ENCODE measurements at places on chromosomes 12 and 14.
A peak's percentile ranks its signal among the peaks of the same experiment; 100 is the strongest.

- no peak for DNase-seq
Measured at GRCh38 chr12:25123126-25123525, 71.8 kb downstream of the DNAI7 start.

DNA sequence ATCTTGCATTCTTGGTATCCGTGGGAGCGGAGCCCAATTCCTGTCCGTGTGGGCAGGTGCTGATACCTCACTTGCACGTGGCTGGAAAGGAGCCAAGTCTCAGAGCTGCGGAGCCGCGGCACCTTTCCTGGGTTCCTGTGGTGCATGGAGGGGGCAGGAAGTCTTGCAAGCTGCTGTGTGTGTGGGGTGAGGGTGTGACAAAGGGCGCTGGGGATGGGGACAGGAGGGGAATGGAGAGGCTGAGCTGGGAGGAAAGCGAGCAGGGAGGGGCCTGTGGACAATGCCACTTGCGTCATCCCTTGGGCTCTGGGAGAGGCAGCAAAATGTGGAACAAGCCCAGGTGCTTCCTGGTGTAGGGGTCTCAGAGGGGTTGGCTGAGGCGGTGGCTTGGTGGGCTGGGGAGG, 86.7 kb downstream of the CALM1 start:
- peak; percentile 85 for DNase-seq

GRCh38 chr12:75553836-75554555, 42.6 kb upstream of the KRR1 start:
- no peak for DNase-seq

- peak; percentile 69 for DNase-seq
Measured at GRCh38 chr12:108914121-108914531, 34.2 kb downstream of the DAO start.

- no peak for DNase-seq
Measured at GRCh38 chr12:52360663-52361271, 6.5 kb downstream of the KRT85 start.
